Mucosa of gallbladder (tissue), 1 donor: ENCODE measurements at places on chromosomes 4 and X. TPM values are rescaled to one million over a fixed set of nuclear protein-coding genes. Genes with fewer than 3 reads are reported as not detected.

EREG gene
- total RNA-seq: 5.7 TPM

ENOX2 gene
- total RNA-seq: 18.2 TPM

MEPE gene
- total RNA-seq: not detected

SPANXN4 gene
- not detected for total RNA-seq

ZFP42 gene
- 0.09 TPM for total RNA-seq

JCHAIN gene
- 12.3 TPM for total RNA-seq

SLC10A4 gene
- 0.43 TPM for total RNA-seq

WNK3 gene
- 6.2 TPM for total RNA-seq

SPP1 gene
- 3,399 TPM for total RNA-seq

CLTRN gene
- 5.1 TPM for total RNA-seq
